Left colon (tissue), 2 donors: ENCODE measurements at places on chromosomes 12 and 14. TPM values are rescaled to one million over a fixed set of nuclear protein-coding genes. Genes with fewer than 3 reads are reported as not detected.

The FAR2 gene
- 72.8 TPM for total RNA-seq

The LUM gene
- 64.1 TPM for total RNA-seq

The SLCO1A2 gene
- total RNA-seq, result not detected

The ERBB3 gene
- 188 TPM for total RNA-seq

The PRPH gene
- 14.3 TPM for total RNA-seq

The SART3 gene
- total RNA-seq, result 43.9 TPM

The MYH6 gene
- not detected for total RNA-seq

The EFS gene
- 1.1 TPM for total RNA-seq

The GDF11 gene
- 2.7 TPM for total RNA-seq

The KCNJ8 gene
- total RNA-seq, result 0.46 TPM

The SLC7A8 gene
- 18.2 TPM for total RNA-seq

GRCh38 chr12:131312793-131313545 lies 359.3 kb downstream of the ADGRD1 start:
- DNase-seq, result no peak

DNA sequence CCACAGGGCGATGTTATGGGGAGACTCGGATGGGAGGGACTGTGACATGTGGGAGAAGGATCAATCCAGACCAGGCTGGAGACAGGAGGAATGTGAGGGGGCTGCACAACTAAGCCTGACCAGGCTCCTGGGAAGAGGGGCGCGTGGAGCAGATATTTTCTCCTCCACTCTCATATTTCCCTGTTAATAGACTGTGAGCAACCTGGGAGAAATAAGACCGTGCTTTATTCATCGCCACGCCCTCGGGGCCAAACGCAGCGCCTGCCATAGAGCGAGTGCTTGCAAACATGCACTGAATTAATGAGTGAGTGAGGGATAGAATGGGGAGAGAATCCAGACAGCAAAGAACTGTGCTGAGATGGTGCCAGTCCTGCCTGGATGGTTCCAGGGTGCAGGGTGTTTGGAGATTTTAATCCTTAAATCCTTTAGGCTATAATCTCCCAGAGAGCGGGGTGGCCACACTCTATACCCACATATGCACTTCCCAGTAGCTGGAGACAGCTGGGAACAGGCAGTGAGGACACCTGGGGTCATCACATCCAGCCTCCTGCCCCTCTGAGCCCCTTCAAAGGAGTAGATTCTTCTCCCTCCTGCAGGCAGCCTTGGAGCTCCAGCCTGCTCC lies 13.6 kb upstream of the FAIM2 start:
- DNase-seq, result no peak

- DNase-seq, result peak; percentile 72
These were observed 144.7 kb downstream of the ALX1 start for GRCh38 chr12:85424581-85425348.

- no peak for DNase-seq
These were observed 75.9 kb downstream of the CCDC88C start for GRCh38 chr14:91341751-91342154.

DNA sequence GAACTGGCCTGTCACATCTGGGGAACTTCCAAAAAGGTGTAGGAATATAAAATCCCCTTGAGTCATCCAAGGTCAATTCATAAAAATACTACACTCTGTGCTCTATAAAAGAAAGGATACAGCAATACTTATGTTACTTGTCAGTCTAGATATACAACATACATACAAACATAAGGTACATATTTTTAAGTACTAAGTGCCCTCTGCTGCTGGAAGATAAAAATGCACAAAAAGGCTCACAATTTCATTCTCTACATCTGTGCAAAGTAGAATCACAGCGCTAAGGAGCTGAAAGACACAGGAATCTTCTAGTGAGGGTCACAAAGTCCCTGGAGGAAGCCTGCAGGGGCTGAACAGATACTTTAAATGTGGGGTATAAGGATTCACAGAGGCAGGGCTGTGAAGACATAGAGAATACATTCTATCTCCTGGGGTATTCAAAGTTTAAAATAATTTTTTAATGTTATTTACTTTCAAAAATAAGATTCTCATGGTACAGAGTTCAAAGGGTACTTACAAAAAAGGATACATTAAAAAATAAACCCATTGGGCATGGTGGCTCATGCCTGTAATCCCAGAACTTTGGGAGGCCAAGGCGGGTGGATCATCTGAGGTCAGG lies 10.2 kb upstream of the GOLGA5 start:
- DNase-seq, result no peak

DNA sequence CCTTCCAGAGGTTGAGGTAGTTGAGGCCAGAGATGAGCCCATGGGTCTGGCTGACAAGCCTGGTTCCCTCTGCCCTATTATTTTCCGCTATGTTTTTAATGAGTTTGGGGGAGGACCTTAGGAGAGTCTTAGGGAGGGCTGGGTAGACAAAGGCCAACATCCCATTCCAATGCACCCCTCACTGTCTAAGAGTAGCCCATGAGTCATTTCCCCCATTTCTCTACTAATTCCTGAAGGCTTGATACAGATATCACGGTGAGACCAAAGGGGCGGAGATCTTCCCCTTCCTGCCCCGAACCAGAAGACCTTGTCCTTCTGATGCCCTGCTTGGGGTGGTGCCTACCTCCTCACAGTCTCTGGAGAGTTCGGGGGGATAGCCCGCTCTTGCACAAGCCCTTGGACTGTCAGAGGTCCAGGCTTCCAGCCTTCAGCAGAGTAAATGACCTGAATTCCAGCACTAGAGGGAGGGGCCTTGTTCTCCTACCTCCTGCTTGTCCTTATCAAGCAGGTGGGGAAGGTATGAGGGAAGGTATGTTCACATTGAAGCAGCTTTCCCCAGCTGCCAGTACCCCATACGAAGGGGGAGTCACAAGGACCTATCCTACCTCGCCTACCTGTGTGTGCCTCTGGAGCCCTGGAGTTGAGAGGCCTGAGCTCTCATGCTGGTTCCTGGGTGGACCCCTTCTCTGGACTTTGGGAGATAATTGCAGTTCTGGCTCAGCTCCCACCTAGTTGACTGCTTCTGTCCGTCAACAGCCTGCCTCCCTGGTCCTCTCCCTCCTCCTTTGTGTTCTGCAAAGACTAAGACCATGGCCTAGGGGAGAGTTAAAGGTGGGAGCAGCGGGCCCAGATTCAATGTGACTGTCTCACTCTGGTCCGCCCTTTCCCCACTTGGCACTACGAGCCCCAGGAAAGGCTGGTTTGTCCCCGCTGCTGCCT lies 3.7 kb downstream of the PSMB11 start:
- no peak for DNase-seq

DNA sequence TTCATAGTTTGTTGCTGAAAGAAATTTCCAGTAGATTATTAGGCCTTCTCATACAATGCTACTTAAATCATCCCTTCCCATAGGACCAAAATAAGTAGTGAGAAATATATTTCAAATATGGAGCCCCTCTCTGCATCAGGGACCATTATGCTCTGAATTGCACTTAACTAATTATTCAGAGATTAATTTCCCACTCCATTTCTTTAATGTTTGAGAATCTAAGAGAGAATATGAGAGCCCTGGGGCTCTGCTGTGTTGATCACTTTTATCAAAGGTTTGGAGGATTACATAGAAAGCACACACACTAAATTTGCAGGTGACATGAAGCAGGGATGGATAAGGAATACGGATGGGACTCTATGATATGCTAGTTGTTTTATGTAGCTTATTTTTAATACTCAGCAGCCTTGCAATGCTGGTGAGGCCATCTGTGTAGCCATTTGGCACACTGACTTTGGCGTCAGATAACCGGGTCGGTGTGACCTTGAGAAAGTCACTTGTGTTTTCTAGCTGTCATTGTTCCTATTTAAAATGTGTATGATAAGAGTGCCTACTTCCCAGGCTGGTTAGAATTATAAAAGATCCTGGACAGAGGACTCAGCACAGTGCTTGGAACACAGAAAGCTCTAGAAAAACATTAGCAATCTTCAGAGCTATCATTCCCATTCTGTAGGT lies 49.9 kb upstream of the FBXO21 start:
- no peak for DNase-seq

GRCh38 chr12:1122786-1123185 lies 131.8 kb downstream of the ERC1 start:
- DNase-seq, result no peak

GRCh38 chr12:33614630-33615029 lies 175.0 kb upstream of the SYT10 start:
- DNase-seq, result no peak

GRCh38 chr14:48703728-48704467 lies 882.3 kb downstream of the RPS29 start:
- no peak for DNase-seq

DNA sequence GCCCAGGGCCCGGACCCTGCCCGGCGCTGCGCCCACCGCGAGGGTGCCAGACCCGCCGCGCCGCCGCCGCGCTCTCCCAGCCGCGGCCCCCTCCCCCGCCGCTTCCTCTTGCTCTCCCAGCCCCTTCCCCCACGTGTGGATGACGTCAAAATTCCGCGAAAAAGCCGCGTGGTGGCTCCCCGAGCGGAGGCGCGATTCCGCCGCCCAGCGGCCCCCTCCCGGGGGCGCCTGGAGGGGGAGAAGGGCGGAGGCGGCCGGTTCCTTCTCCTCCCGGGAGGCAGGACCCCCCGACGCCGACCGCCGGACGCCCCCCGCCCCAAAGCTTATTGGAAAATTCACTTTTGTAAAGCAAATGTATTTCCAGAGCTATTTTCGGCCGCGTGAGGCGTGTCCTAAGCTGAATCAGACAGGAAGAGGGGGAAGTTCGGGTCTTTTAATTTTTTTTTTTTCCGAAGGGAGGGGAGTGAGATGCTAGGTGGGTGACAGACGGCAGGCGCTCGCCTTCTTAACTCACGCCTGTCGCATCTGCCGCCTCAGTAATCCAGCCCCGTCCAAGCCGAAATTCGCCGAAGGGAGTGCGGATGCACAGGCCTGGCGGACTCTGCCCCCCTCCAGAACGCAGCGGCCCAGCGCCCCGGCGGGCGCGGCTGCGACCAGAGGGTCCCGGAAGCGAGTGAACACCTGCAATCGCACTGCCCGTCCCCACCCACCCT lies 4.1 kb upstream of the CCND2 start:
- peak; percentile 88 for DNase-seq

GRCh38 chr14:58177125-58177524 lies 22.8 kb upstream of the ACTR10 start:
- no peak for DNase-seq

- peak; percentile 78 for DNase-seq
These were observed 194.0 kb downstream of the ZFP36L1 start for GRCh38 chr14:68598621-68599447.

GRCh38 chr14:89060191-89060590 lies 235.7 kb downstream of the TTC8 start:
- DNase-seq, result no peak

- no peak for DNase-seq
These were observed 24.2 kb downstream of the NGB start for GRCh38 chr14:77246784-77247183.

DNA sequence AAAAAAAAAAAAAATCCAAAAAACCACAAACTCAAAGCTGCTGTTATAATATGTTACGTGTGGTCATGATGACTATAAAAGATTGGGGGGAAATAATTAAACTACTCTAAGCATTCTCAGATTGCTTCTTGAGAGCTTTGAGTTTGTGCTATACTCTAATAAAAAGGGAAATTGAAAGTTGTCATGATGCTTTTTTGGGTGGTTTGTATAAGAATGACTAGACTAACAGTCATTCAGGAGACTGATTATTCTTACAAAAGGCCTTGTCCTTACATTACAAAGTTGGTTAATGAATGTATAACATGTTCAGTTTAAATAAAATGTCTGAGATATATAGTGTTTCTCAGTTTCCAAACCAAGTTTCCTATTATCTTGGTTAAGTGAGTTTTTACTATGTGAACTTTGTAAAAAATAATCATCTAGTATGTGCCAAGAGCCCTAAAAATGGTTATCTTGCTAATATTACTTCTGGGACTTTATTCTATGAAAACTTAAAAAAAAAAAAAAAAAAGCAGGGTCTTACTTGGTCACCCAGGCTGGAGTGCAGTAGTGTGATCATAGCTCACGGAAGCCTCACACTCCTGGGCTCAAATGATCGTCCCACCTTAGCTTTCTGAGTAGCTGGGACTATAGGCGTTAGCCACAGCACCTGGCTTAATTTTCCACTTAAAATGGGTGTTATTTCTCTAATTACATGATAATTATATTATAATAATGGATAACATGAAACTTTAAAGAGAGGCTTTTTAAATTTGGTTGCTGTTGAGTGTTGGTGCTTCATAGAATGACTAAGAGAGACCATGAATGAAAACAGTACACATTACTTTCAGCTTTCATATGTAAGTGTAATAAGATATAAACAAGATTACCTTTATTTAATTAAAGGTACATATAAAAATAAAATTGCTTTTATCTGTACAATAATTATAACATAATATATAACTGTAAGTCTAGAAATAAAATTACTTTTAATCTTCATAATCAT lies 459.6 kb upstream of the RGS6 start:
- no peak for DNase-seq

DNA sequence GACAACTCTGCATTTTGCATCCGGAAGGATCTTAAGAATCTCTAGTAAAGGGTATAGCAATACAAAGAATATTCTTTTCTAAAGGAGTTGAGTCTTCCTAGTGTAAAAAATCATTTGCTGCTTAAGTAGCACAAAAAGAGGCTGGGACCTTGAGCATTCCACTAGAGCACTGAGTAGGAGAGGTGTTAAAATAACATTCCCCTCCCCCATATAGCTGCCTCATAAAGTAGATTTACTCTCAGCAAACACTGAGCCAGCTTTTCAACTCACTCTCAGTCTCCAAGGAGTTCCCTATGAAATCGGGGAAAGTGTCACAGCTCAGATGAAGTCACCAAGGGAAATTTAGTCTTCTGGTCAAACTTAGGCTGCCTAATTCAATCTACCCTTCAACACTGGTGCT lies 592.7 kb downstream of the ETNK1 start:
- no peak for DNase-seq

GRCh38 chr12:121388421-121388981 lies 11.4 kb upstream of the RNF34 start:
- DNase-seq, result no peak

- DNase-seq, result peak; percentile 63
These were observed 6.4 kb upstream of the DTX1 start for GRCh38 chr12:113049976-113050742.

- no peak for DNase-seq
These were observed 234.4 kb upstream of the CRY1 start for GRCh38 chr12:107327651-107328182.

- DNase-seq, result no peak
These were observed 1360.0 kb downstream of the AACS start for GRCh38 chr12:126425264-126425663.

DNA sequence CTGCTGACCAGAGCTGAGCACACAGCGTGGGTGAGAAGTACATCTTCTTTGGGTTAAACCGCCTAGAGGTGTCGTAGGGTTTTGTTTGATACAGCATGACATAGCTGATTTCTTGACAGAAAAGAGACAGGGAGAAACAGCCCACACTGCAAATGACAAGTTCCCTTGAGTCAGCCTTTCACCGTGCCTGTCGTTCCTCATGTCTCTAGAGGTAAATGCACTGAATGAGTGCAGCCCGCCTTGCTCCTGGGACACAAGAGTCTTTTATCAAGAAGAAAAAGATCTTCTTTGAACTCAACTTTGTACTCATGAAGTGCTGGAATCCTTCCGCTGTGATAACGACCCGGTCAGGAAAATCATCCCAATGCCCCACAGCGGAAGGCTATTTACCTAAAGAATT lies 77.6 kb downstream of the TMEM132D start:
- DNase-seq, result no peak
